ENCODE measurements at places on chromosomes 7 and 10. TPM values are rescaled to one million over a fixed set of nuclear protein-coding genes. Genes with fewer than 3 reads are reported as not detected.

The TEX47 gene
- not detected for total RNA-seq

The PPP1R17 gene
- not detected for total RNA-seq

The CDK14 gene
- 64.7 TPM for total RNA-seq

The H2BK1 gene
- total RNA-seq, result not detected

The SKAP2 gene
- 46.5 TPM for total RNA-seq

The SFMBT2 gene
- total RNA-seq, result 22.8 TPM

The PRLHR gene
- not detected for total RNA-seq

The CFAP43 gene
- total RNA-seq, result 8.5 TPM

The PPIA gene
- total RNA-seq, result 1,259 TPM

The FRMD4A gene
- total RNA-seq, result 107 TPM

GRCh38 chr10:118407026-118407425, 64.9 kb upstream of the FAM204A start:
- DNase-seq, result no peak

DNA sequence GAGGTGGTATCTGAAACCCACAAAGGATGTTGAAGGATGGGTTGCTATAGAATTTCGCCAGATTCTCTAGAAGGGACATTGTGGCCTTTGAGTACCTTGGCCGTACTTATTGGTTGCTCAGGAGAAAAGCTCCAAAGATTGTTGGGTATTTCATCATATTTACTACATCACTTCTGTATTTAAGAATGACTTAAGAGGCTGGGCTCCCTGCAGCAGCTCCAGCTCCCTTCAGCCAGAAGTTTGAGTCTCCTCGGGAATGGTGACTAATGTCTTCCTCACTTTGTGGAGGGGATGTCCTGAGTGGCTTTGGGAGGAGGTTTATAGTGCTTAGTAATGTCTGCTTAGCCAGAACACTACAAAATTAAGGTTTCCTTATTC, 18.1 kb downstream of the MINDY4 start:
- no peak for DNase-seq

DNA sequence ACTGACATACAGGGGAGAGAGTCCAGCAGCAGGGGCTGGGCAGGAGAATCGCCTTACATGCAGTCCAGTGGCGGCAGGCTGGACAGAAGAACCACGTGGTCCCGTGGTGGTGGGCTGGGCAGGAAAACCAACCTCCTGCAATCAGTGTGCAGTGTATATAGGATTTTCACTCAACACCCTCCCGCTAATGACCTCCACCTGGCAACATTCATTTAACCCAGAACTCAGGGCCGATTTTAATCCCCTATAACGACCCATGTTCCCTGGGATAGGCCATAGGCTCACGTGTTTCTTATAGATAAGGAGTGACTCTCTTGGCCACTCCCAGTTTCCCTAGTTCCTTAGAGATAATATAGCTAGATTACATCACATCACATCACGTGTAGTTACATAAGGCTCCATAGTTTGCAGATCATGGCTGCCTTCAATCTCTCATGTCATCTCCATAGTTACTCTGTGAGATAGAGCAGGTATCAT, 19.4 kb downstream of the MTURN start:
- no peak for DNase-seq

DNA sequence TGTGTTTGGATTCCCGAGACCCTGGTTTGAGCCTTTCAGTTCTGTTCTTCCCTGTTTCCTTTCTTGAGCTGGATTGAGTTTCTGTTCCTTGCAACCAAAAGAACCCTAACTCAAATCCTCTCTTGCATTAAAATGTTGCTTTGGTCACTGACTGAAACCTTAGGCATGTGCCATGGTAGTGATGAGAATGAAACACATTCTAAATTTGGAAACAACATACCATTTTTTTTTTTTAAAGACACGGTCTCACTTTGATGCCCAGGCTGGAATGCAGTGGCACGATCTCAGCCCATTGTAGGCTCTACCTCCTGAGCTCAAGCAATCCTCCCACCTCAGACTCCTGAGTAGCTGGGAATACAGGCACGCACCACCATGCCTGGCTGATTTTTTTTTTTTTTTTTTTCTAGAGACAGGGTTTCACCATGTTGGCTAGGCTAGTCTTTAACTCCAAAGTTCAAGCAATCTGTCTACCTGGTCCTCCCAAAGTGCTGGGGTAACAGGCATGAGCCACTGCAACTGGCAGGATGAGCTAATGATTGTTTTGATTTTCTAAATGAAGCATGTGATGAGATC, 8.4 kb downstream of the THAP5 start:
- no peak for DNase-seq

DNA sequence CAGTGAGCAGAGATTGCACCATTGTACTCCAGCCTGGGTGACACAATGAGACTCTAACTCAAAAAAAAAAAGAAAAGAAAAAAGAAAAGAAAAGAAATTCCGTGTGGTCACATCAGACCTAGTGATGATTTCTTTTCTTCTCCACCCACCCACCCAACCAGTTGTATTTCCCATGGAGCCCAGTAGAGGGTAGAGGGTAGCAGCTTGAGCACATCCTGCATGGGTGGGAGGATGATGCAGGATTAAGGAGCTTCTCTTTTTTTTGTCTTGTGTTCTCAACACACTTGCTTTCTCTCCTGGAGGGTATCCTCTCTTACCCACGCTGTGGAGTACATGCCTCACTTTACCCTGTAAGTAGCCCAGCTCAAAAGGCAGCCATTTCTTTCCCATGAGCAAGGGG, 118.6 kb upstream of the CARD11 start:
- no peak for DNase-seq

- DNase-seq, result no peak
These were observed 23.4 kb upstream of the DMTF1 start for GRCh38 chr7:87128861-87129267.

- no peak for DNase-seq
These were observed 16.5 kb upstream of the UBE2D1 start for GRCh38 chr10:58318346-58318745.

DNA sequence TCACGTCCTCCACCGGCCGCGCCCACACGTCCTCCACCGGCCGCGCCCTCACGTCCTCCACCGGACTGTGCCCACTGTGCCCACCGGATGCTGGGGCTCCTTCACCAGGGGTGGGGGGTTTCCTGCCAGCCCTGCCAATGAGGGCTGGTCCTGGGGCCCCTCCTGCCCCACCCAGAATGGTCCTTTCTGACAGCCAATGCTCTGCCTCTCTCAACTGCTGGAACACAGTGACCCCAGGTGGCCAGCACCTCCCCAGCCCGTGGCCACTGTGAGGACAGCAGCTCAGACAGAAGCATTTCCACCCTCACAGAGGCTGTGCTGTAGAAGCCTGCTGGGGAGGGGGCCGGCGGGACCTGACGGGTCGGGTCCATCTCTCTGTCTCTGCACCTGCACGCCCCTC, 90.1 kb upstream of the DNAAF5 start:
- DNase-seq, result no peak

DNA sequence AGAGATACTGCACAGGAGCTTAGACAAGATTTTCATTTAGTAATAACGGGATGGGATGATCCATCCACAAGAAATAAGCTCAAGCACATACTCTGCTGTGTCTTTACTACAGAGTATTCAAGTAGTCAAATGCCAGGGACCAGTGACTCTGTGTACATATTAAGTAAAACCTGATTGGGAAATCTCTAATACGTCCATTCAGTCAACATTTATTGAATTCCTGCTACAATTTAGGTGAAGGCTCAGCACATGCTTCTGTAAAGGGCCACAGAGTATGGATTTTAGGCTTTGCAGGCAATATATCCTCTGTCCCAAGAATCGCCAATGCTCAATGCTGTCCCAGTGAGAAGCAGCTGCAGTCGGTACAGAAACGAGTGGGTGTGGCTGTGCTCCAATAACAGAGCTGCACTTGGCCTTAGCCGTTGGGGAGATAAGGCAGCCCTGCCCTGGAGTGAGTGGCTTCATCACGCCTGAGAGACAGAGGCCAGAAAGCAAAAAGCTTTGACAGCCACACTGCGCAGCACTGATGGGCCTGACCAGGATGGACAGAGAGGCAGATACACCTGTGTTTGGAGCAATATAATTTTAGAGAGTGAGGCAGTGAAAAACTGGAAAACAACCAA, 186.8 kb downstream of the PARD3 start:
- no peak for DNase-seq

DNA sequence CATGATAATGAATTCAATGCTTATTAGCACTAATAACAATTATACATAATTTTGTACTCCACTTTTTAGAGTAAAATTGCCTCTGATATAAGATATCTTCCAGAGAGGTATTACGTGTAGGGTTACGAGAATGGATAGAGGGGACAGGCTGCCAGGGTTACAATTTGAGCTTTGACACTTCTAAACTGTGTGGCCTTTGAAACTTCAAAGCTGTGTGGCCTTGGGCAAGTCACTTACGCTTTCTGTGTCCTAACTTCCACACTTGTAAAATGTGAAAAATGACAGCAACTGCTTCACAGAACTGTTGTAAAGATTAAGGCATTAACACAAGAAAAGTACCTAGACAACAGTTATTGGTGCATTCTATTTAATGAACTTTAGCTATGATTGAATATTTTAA, 259.5 kb upstream of the SLC26A5 start:
- no peak for DNase-seq

- DNase-seq, result no peak
These were observed 98.8 kb downstream of the SDK1 start for GRCh38 chr7:3399858-3400257.

GRCh38 chr7:83837683-83838082, 188.7 kb upstream of the SEMA3E start:
- DNase-seq, result no peak

- DNase-seq, result no peak
These were observed 103.6 kb downstream of the AHR start for GRCh38 chr7:17401791-17402627.

DNA sequence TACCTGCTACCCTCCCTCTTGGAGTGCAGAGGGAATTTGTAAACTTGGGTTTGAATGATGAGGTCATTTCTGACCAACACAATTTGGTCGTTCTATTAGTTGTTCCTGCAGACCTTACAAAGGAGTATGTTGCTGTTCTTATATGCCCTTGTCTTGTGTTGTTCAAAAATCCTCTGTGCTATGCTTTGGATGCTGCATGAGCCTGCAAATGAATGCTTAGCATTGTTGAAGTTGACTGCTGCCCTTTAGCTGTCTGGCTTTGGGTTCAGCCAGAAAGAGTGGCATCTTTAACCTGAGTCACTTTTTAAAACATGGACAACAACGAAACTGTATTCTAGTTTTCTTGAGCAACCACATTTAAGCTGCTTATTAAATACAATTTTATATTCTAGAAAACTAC, 80.3 kb downstream of the SND1 start:
- no peak for DNase-seq

DNA sequence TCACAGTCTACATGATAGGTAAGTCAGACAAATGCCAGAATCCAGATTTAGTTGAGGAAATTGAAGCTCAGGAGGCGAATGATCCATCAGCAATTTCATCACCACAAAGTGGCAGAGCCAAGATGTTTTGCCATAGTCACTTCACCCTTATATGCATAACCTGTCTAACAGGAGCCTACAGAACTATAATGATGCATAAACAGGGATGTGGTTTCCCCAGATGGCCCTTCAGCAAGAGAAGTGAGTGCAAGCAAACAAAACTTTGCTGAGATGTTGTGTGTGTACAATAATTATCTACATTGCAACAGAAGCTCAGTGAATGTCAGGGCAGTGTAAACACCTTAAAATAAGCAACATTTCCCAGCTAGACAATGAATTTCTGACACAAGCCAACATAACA, 28.6 kb downstream of the PON3 start:
- no peak for DNase-seq

- no peak for DNase-seq
These were observed 78.4 kb upstream of the MEOX2 start for GRCh38 chr7:15764851-15765382.

- no peak for DNase-seq
These were observed 93.5 kb downstream of the CTBP2 start for GRCh38 chr10:125066764-125067450.

- DNase-seq, result peak; percentile 80
These were observed 46.4 kb upstream of the TMEM72 start for GRCh38 chr10:44864637-44865288.

DNA sequence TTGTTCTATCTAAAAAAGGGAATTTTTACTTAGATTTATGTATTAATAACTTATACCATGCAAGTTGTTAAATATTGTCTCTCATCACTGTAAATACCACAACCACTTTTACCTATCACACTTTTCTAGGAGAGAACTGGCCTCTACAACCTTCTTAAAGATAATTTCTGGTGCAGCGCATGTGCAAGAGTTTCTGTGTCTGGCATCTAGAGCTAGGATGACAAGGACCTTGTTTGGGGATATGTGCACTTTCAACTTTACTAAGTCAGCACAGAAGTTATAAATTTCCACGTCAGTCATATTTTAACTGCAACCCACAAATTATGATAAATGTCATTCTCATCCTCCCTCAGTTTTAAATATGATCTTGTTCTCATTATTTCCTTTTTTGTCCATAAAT, 156.9 kb upstream of the ADCY1 start:
- no peak for DNase-seq

DNA sequence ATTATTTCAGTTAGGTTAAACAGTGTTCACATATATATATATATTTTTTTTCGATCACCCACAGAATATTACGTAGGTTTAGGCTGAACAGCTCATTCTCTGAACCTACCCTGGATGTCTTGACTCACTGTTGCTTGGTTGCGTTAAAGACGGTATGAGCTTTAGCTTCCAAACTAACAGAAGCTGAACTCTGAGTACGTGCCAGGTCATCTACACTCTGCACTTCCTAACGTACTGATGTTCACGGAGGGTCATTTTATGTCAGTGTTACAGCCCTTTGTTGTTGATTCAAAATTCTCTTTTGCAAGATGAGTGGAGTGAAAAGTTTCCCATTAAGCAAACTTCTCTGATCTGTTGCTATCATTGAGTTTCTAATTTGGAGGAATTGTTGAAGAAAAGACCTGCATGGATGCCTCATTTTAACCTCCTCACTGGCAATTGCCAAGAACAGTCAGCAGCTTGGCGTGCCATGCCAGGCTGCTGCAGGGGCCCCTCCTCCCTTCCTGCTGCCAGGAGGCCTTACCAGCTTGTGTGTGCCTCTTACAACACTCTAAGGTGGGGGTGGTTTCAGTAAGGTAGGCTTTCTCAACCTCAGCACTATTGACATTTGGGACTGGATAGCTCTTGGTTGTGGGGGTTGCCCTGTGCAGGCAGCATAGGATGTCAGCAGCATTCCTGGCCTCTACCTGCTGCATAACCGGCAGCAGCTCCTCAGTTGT, 44.3 kb downstream of the INSYN2A start:
- no peak for DNase-seq

- no peak for DNase-seq
These were observed 9.2 kb downstream of the SP8 start for GRCh38 chr7:20777377-20778062.

GRCh38 chr10:36946598-36946997, 178.8 kb upstream of the ANKRD30A start:
- no peak for DNase-seq

GRCh38 chr10:27607591-27607990, 103.5 kb downstream of the RAB18 start:
- DNase-seq, result no peak

- DNase-seq, result no peak
These were observed 336.7 kb upstream of the KLF6 start for GRCh38 chr10:4121502-4122380.

Data from breast epithelium (tissue), 4 donors.